ENCODE measurements at places on chromosomes 1 and 21.

- DNase-seq = no peak
These were observed 2.5 kb upstream of the TNFRSF18 start for GRCh38 chr1:1208713-1209433.

GRCh38 chr1:43987159-43987902 lies 4.1 kb upstream of the CCDC24 start:
- no peak for DNase-seq

GRCh38 chr1:88298506-88298905 lies 385.6 kb upstream of the PKN2 start:
- DNase-seq = no peak

DNA sequence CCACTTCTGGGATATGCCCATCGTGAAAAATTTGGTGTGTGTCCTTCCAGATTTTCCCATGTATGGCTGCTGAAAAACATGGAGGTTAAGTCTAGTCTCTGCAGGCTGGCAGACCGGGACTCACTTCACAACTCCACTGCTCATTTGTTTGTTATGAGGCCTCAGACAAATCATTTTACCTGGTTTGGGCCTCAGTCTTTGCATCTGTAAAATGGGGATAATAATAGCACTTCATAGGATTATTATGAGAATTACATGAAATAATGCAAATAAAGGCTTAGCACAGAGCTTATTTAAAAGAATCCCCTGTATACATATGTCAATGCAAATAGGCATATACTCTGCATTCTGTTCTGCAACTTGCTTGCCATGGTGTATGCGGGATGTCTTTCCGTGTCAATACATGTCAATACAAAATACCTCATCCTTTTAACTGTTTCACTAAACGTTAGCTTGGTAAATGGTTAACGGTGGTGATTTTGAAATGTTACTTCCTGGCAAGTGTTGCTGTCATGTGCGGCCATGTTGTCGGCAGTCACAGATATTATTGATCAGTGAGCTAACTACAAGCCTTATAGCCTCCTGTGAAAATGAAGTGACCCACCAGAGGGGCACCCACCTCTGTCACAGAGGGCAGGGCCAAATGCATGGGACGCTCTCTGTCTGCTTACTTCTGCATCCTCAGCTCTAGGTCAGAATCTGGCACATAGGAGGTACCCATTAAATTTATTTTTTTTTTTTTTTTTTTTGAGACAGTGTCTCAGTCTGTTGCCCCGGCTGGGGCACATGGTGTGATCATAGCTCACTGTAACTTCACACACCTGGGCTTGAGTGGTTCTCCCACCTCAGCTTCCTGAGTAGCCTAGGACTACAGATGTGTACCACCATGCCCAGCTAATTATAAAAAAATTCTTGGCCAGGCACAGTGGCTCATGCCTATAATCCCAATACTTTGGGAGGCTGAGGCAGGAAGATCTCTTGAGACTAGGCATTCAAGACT lies 4.3 kb downstream of the LCK start:
- DNase-seq = no peak

DNA sequence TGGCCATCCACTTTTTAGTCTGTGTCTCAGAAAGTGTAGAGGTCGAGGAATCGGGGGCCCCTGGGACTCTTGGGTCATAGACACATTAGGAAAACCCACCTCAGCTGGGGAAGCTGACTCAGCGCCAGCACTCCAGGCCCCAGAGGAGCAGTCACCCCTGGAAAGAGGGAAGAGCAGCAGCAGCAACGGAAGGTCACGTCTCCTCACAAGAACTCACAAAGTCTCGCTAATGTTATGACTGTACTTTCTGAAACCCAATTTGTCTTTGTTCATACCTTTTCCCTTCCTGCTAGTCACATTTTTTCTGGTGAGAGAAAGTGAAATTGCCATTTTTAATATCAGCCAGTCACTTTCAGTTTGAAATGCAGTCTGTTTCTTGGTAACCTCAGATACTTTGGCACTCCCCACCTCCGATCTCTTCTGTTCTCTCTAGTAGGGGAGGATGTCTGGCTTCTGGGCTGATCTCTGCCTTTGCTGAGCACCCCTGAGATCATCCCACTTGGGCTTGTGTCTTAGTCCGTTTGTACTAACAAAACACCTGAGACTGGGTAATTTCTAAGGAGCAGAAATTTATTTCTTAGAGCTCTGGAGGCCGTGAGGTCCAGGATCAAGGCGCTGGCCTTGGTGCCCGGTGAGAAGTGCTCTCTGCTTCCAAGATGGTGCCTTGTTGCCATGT lies 6.0 kb upstream of the NLRP3 start:
- no peak for DNase-seq

- no peak for DNase-seq
These were observed 216 bp downstream of the PRKCZ start for GRCh38 chr1:2050461-2050792.

GRCh38 chr1:203225071-203225470 lies 4.4 kb downstream of the CHIT1 start:
- no peak for DNase-seq

DNA sequence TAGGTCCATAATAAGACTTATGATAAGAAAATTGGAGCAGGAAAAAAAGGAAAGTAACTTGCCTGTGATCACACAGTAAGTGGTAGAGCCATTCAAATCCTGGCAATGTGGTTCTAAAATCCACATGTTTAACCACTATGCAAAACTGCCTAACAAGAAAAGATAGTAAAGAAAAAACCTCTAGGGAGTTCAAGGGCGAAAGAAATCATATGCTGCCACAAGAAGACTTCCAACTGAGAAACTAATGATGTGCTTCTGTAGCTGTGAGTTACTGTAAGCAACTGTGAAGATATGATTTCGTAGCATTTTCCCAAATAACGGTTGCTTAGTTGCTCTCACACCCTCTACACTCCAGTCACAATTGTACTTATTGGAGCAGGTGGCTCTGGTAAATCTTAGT lies 20.9 kb upstream of the LYPLAL1 start:
- DNase-seq = no peak

DNA sequence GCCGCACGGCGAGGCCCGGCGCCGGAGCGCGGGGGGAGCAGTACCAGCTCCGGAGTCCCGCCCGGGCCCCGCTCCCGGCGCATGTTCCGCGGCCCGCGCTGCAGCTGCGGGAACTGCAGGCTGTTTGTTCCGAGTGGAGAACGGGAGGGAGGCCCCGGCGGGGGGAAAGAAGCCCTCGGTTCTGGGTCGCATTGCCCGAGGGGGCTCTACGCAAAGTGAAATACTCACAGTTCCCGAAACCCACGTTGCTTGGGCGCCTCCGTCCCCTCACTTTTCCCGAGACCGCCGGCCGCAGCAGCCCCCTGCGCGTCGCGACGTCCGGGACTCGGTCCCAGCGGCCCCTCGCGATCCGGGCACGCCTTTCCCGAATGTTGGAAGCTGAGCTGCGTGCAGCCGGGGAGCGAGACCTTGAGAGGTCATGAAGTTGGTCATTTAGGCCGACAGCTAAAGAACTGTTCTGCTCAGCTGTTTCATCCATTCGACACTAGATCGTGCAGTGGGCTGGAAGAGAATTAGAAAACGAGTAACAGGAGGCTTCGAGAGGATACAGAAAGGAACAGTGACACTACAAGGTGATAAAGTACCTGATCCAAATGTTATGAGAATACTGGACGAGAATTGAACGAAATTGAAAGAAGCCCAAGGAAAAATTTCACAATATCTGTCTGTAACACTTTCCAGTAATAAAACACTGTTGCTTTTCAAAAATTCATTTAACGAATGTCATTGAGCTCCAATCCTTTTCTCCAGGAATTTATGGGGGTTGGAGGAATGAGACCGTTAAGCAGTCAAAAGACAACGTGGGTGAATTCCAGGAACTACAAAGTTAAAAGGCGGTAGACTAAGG lies 657 bp upstream of the LIN9 start:
- DNase-seq = no peak

DNA sequence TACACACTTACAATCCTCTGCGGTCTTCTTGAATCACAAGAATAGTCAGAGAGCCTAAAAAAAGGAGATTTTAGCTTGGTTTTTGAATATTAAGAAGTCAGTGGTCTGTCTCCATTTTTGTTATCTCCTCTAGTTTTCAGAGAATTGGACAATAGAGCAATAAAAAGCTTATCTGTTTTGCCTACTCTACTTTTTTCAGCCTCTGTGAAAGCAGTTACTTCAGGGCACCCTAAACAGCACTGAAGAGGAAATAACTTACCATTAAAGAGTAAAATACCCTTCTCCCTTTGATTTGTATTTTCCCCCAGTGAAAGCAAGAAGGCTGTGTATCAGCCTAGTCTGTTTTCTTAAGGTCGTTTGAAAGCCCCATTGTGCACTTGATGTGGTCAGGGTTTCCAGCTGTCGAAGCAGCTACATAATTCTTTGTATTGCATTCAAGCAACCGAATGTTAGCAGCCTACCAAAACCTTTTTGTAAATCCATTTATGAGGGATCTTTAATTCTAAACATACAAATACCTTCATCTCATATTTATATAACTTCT lies 1.0 kb downstream of the NTMT2 start:
- no peak for DNase-seq

DNA sequence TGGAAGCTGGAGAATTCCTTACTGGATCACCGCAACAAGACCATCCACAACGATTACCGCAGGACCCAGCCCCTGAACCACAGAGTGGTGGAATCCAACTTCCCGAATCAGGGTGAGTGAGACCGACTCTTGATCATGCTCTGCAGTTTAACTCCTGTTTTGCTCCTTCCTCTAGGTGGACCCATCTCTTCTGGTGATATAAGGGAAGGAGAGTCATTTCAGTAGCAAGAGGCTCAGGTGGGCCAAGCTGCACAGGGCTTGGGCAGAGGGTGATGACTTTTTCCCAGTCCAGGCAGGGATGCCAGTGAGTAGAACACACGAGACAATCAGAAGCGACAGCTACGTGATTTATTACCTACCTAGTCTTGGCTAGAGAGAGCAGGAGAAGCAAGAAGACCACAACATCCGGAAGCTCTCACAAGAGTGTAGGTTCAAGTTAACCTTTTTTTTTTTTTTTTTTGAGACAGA lies 25.2 kb downstream of the CA6 start:
- DNase-seq = no peak

- DNase-seq = no peak
These were observed 571.6 kb downstream of the AJAP1 start for GRCh38 chr1:5225707-5226704.

GRCh38 chr1:223780949-223781348 lies 64.8 kb downstream of the TP53BP2 start:
- no peak for DNase-seq

- no peak for DNase-seq
These were observed 33.5 kb downstream of the TRIM11 start for GRCh38 chr1:228373004-228373680.
